Karpas-422 (cell line): ENCODE measurements at places on chromosomes 4 and X. TPM values are rescaled to one million over a fixed set of nuclear protein-coding genes. Genes with fewer than 3 reads are reported as not detected.

Gene ETFDH
- total RNA-seq = 34.2 and 54.3 TPM in 2 replicates

Gene PIM2
- total RNA-seq = 23.1 and 33.8 TPM in 2 replicates

Gene OPN1MW
- total RNA-seq = not detected in 2 replicates

Gene SCML2
- not detected in 2 replicates for total RNA-seq

Gene KCNIP4
- total RNA-seq = not detected in 2 replicates

Gene CYP4V2
- total RNA-seq = 45.7 and 61.3 TPM in 2 replicates

Gene PDGFRA
- total RNA-seq = not detected in 2 replicates

Gene DMRTC1B
- total RNA-seq = not detected in 2 replicates

GRCh38 chrX:17242470-17242869 lies 132.5 kb upstream of the NHS start:
- no peaks in the 10 kb centered on the region for H3K36me3 ChIP-seq
- DNase-seq = peak; percentile 83
- no peak overlapping the region for H3K4me3 ChIP-seq
- H3K4me1 ChIP-seq = no peaks in the 10 kb centered on the region
- no peaks in the 10 kb centered on the region for H3K27me3 ChIP-seq

- H3K4me1 ChIP-seq = no peaks in the 10 kb centered on the region
- no peaks in the 10 kb centered on the region for H3K27me3 ChIP-seq
- no peak overlapping the region for H3K4me3 ChIP-seq
- H3K27ac ChIP-seq = no peak overlapping the region
Measured at GRCh38 chrX:134735015-134735414, 76.7 kb upstream of the PLAC1 start.

DNA sequence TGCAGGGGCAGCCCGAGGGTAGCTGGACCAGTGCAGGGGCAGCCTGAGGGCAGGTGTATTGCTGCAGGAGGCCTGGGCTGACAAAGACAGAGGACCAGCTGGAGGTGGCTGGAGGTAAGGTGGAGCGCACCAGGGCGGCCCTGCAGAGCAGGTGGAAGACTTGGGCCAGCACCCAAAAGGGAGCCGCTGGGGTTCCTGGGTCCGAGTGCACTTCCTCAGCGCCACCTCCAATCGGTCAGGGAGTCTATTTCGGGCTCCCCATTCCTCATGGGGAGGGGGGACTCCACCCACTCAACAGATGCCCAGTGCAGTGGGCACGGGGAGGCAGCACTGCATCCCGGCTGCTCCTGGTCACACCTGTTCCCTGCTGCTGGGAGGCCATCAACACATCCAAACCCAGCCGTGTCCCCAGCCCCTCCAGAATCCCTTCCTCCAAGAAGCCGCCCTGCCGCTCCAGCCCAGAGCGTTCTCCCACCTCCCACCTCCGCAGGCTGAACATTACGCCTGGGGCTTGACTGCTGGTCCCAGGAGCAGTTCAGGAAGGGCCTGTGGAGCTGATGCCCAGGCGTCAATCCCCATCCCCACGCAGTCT lies 1.5 kb downstream of the LRPAP1 start:
- H3K4me3 ChIP-seq = peak overlapping the region; percentile 75
- no peaks in the 10 kb centered on the region for H3K27me3 ChIP-seq
- H3K4me1 ChIP-seq = peaks cover 43% of the 10 kb centered on the region
- no peak overlapping the region for H3K27ac ChIP-seq

- no peaks in the 10 kb centered on the region for H3K27me3 ChIP-seq
- DNase-seq = no peak
- no peak overlapping the region for H3K4me3 ChIP-seq
- H3K27ac ChIP-seq = no peak overlapping the region
- H3K4me1 ChIP-seq = no peaks in the 10 kb centered on the region
Measured at GRCh38 chr4:133593764-133594163, 444.7 kb downstream of the PCDH10 start.

DNA sequence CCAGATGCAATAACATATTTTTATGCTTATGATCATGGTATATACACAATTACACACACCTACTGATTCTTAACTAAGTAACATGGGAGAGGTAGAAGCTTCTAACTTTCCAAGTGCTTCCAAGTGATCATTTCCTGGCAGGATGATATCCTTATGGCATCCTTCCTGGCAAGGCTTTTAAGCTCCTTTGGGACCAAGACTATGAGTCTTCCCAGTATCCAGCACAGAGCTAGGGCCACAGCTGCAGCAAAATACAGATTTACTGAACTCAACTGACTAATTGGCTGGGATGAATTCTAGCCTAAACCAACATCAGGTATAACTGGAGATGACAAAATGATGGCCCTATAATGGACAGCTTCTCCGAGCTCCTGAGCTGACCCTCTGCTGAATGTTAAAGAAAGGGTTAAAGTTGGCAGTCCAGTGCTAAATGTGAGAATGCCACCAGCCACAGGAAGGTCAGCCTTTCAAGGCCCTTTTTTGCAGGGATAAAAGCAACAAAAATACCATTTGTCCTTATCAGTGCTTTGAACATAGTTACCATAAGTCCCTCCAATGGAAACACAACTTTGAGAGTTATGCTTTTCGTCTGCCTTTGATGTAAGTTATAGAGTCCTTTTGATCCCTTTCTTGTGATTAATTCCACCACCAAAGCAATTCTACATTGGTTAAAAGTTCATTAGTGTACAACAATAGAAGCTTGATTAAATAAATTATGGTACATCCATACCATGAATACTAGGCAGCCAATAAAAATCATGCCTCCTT lies 73.4 kb downstream of the MGST2 start:
- no peak overlapping the region for H3K4me3 ChIP-seq
- no peaks in the 10 kb centered on the region for H3K36me3 ChIP-seq
- no peak for DNase-seq
- H3K4me1 ChIP-seq = peaks cover 58% of the 10 kb centered on the region
- no peaks in the 10 kb centered on the region for H3K27me3 ChIP-seq

- H3K36me3 ChIP-seq = no peaks in the 10 kb centered on the region
- no peak overlapping the region for H3K4me3 ChIP-seq
- no peaks in the 10 kb centered on the region for H3K27me3 ChIP-seq
- no peak for DNase-seq
Measured at GRCh38 chr4:8770518-8771257, 101.0 kb downstream of the HMX1 start.

DNA sequence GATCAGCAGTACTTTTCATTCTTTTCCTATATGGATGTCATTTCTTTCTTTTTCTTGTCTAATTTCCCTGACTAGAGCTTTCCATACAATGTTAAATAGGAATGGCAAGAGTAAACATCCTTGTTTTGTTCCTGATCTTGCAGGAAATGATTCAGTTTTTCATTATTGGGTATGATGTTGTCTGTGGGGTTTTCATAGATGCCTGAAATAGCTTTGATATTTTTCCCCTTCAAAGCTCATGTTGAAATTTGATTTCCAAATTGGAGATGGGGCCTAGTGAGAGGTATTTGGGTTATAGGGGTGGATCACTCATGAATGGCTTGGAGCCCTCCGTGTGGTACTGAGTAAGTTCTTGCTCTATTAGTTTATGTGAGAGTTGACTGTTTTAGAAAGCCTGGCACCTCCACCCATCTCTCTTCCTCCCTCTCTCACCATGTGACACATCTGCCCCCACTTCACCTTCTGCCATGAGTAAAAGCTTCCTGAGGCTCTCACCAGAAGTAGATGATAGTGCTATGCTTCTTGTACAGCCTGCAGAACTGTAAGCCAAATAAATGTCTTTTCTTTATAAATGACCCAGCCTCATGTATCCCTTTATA lies 22.3 kb upstream of the VSIG1 start:
- H3K4me1 ChIP-seq = no peaks in the 10 kb centered on the region
- no peak overlapping the region for H3K4me3 ChIP-seq
- H3K27ac ChIP-seq = no peak overlapping the region
- no peaks in the 10 kb centered on the region for H3K36me3 ChIP-seq

DNA sequence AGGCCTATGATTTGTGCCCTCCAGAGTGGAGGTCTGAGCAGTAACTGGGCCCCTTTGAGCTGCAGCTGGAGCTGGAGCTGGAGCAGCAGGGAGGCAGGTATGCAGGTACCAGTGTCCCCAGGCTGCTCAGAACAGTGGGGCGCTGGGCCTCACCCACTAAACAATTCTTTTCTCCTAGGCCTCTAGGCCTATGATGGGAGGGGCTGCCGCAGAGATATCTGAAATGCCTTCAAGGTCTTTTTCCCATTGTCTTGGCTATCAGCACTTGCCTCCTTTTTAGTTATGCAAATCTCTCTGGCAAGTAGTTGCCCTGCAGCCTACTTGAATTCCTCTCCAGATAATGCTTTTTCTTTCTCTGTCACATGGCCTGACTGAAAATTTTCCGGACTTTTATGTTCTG lies 79.7 kb upstream of the OTUD4 start:
- no peaks in the 10 kb centered on the region for H3K36me3 ChIP-seq
- H3K27me3 ChIP-seq = no peaks in the 10 kb centered on the region
- no peak overlapping the region for H3K27ac ChIP-seq

DNA sequence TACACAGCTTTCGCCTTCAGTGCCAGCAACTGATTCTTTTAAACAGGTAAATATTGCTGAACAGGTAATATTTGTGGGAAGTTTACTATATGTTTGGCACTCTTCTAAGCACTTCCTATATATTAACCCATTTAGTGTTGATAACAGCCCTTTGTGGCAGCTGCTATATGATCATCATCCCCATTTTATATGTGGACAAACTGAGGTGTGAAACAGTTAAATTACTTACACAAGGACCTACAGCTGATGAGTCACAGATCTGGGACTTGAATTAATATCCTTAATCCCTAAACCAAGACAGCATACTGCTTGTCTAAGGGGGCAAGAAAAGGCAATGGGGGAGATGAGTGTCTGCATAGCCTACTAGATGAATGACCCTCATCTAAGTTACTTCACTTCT lies 2.9 kb downstream of the SMIM20 start:
- peaks cover 37% of the 10 kb centered on the region for H3K4me1 ChIP-seq
- no peak overlapping the region for H3K27ac ChIP-seq
- no peak overlapping the region for H3K4me3 ChIP-seq
- H3K27me3 ChIP-seq = no peaks in the 10 kb centered on the region
- H3K36me3 ChIP-seq = peaks cover 6% of the 10 kb centered on the region; the same call in 1 of the 2 replicates
